ENCODE measurements at places on chromosomes 11 and 22.

DNA sequence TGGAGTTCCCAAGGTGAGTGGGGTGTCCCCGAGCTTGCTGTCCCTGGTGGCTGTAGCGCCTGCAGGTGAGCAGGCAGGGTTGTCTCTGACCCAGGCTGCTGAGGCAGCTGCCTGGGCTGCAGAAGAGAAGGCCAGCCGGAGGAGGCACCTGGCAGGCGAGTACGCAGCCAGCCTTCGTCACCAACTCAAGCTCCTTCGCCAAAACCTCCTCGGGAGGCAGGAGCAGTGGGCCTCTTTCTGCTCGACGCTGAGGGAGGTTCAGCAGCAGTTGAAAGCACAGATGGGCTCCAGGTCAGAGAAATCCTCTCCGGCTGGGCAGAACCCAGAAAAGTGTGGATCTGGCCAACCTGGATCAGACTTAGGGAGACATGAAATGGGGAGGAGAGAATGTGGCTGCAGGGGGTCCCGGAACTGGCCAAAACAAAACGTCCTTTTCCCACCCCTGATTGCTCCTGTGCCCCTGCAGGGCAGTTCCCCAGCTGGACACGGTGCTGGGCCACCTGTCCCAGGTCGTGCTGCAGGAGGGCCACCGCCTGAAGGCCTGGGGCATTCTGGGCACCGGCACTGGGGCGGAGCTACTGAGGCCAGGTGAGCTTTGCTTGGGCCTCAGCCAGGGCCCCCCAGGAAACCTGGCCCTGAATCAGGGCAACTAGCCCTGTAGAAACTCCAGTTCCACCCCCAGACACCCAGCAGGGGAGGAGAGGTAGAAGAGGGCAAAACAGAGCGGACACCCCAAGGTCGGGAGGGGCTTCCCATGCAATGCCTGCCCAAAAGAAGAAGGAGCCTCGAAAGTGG lies 56.7 kb downstream of the BTG4 start:
- DNase-seq = no peak

- DNase-seq = no peak
These were observed 7.3 kb downstream of the HORMAD2 start for GRCh38 chr22:30087611-30088010.

DNA sequence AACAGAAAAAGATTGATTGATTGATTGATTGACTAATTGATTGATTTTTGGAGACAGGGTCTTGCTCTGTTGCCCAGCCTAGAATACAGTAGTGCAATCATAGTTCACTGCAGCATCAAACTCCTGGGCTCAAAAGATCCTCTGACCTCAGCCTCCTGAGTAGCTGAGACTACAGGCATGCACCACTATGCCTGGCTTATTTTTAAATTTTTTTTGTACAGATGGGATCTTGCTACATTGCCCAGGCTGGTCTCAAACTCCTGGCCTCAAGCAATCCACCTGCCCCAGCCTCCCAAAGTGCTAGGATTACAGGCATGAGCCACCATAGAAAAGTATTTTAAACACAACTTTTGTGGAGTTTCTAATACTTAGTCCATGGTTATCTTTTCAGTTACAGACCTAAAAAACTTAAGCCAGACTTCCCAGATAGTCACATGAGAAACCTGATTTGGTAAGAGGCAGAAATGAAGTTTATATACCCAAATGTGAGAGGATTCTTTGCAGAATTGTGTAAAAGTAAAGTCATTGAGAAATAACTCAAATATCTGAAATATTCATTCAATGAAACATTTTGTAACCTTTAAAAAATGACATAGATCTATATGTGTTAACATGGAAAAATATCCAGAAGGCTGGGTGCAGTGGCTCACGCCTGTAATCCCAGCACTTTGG lies 186.5 kb downstream of the SWAP70 start:
- no peak for DNase-seq

- DNase-seq = no peak
These were observed 251.7 kb upstream of the B3GAT1 start for GRCh38 chr11:134663506-134664313.

DNA sequence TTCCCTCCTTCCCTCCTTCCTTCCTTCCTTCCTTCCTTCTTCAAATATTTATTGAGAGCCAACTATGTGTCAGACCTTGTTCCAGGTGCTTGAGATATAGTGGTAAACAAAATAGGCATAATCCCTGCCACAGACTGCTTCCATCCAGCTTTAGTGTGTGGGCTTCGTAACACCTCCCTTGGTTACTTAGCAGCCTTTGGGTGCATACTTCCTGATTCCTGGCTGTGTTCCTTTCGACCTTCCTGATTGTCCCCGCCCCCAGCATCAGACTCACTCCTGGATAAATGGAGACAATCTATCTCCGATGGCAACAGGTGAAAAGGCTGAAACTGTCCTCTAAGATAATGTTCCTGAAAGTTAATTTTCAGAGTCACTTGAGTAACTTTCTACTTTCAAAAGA lies 13.5 kb downstream of the CCDC81 start:
- DNase-seq = no peak

- DNase-seq = no peak
These were observed 32.4 kb upstream of the MSANTD2 start for GRCh38 chr11:124832571-124832970.

- DNase-seq = peak; percentile 37
These were observed 494.5 kb upstream of the LARGE1 start for GRCh38 chr22:34414467-34415440.

GRCh38 chr22:28006271-28006670 lies 87.2 kb upstream of the PITPNB start:
- DNase-seq = no peak

GRCh38 chr11:72736452-72737069 lies 15.6 kb downstream of the ARAP1 start:
- no peak for DNase-seq

- DNase-seq = no peak
These were observed 192.8 kb downstream of the GRIK4 start for GRCh38 chr11:120704256-120704750.

DNA sequence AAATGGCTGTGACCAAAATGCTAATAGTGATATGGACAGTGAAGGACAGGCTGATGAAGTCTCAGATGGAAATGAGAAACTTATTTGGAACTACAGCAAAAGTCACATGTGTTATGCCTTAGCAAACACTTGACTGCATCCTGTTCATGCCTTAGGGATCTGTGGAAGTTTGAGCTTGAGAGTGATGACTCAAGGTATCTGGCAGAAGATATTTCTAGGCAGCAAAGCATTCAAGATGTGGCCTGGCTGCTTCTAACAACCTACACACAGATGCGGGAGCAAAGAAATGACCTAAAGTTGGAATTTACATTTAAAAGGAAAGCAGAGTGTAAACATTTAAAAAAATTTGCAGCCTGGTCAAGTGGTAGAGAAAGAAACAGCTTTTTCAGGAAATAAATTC lies 28.1 kb upstream of the CD81 start:
- DNase-seq = no peak

DNA sequence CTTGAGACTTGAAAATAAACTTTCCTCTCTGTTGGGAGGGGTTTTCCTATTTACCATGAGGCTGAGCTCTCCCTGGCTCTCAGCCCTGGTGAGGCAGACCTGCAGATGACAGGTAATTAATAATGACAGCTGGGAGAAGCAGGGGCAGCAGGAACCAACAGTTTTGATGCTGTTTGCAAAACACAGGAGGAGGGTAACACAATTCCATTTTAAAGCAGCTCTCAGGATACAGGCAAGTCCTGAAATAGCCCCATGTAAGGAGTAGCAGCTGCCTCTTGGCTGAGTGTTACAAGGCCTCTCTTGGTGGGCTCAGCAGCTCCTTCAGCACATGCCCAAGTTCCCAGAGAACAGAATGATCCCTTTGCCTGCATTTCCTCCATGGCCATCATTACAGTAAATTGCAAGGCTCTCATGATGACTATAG lies 13.3 kb downstream of the PARVA start:
- no peak for DNase-seq
